GM12878 (cell line): ENCODE measurements at places on chromosomes 12 and 14. TPM values are rescaled to one million over a fixed set of nuclear protein-coding genes. Genes with fewer than 3 reads are reported as not detected.

- H3K27me3 ChIP-seq: no peaks in the 10 kb centered on the region
- no peaks in the 10 kb centered on the region for H3K36me3 ChIP-seq
- no peak overlapping the region for H3K27ac ChIP-seq
- no peak overlapping the region for H3K4me3 ChIP-seq
- DNase-seq: no peak
- H3K4me1 ChIP-seq: no peaks in the 10 kb centered on the region
Observed at GRCh38 chr12:60093428-60093827, 497.6 kb downstream of the SLC16A7 start.

GRCh38 chr12:89682284-89682683 lies 26.4 kb downstream of the ATP2B1 start:
- no peaks in the 10 kb centered on the region for H3K4me1 ChIP-seq
- DNase-seq: no peak
- H3K27ac ChIP-seq: no peak overlapping the region

DNA sequence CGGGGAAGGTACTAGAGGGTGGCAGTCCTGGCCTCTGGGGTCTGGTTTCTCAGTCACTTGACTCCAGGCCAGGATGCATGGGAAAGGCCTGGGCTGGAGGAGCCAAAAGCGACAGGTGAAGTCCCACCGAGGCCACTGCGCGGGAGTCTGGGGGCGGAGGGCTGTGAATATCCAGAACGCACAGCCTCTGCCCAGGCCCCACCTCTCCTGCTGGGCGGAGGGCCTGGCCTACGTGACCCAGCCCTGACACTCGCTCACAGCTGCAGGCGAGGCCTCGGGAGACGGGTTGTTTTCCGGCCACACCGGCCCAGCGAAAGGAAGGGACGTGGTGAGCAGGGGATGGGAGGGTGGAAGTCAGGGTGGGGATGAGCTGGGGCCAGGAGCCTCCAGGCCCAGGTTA lies 91.2 kb downstream of the RFLNA start:
- H3K27me3 ChIP-seq: no peaks in the 10 kb centered on the region
- peaks cover 15% of the 10 kb centered on the region for H3K4me1 ChIP-seq
- no peak overlapping the region for H3K4me3 ChIP-seq
- peaks cover 11% of the 10 kb centered on the region; the same call in 1 of the 2 replicates for H3K36me3 ChIP-seq
- no peak for DNase-seq

DNA sequence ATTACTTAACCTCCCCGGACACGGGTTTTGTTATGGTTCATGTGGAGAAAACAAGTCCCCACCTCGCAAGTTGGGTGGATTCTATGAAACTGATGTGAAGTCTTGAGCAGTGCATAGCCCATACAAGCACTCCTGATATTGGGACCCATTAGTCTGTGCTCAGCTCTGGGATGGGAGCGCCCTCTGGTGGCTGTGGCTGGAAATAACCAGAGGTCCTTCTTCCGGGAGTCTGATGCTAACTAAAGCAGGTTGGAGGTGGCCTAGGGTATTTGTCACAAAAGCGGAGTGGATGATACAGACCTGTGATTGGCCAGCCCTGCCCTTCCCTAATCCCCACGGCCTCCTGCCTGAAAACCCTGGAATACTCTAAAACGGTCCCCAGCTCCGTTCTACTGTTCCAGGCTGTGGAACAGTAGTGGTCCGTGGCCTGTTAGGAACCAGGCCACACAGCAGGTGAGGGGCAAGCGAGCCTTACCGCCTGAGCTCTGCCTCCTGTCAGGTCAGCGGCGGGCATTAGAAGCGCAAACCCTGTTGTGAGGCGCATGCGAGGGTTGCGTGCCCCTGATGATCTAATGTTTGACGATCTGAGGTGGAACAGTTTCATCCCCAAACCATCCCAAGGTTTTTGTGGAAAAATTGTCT lies 6.4 kb downstream of the SLC48A1 start:
- H3K27me3 ChIP-seq: no peaks in the 10 kb centered on the region
- H3K4me1 ChIP-seq: peaks cover 11% of the 10 kb centered on the region; the same call in 1 of the 2 replicates
- no peak overlapping the region for H3K27ac ChIP-seq
- H3K4me3 ChIP-seq: no peak overlapping the region
- H3K36me3 ChIP-seq: no peaks in the 10 kb centered on the region

NEMP1 gene
- total RNA-seq: 20.7 and 20.8 TPM in 2 replicates
